A549 treated with Mapracorat at 1 μM for 4 hours (cell line): ENCODE measurements at places on chromosomes 2 and 18. TPM values are rescaled to one million over a fixed set of nuclear protein-coding genes. Genes with fewer than 3 reads are reported as not detected.

The CRYGD gene
- total RNA-seq = not detected in 5 replicates

The COL3A1 gene
- 0.07 to 0.26 TPM (median 0.15 TPM) in 5 replicates for total RNA-seq

The NHEJ1 gene
- 15.0 to 17.9 TPM (median 17.1 TPM) in 5 replicates for total RNA-seq

The IL1B gene
- total RNA-seq = 0.13 to 0.17 TPM (median 0.14 TPM) in 4 of 5 replicates, not detected in the other

The EEF1B2 gene
- 1,032 to 1,246 TPM (median 1,058 TPM) in 5 replicates for total RNA-seq

The PIK3C3 gene
- 15.6 to 21.2 TPM (median 19.6 TPM) in 5 replicates for total RNA-seq
